Iris pigment epithelial cell (primary cell): ENCODE measurements at places on chromosomes 13 and 19.

DNA sequence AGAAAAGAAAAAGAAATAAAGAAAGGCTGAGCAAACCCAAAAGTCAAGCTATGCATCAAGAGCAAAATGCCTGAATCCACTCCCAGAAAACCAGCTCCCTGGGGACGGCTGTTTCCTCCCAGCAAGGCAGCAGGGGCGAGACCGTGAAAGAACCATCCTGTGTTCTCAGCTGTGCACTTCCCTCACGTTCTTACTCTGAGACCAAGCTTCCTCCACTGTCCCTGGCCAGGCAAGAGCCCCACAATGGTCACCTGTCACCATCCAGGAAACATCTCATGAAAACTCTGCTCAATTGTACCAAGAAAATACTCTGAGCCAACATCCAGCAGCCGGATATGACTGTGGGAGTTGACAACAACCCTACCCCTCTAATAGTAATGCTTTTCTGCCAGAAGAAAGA is 22.9 kb downstream of the RAB20 start:
- no peak for DNase-seq

GRCh38 chr19:30255791-30256495 is 116.2 kb upstream of the ZNF536 start:
- no peak for DNase-seq

- peak; percentile 28 for DNase-seq
Measured at GRCh38 chr13:49939321-49939720, 3.2 kb upstream of the SPRYD7 start.

GRCh38 chr19:11699931-11700794 is 38.6 kb downstream of the ZNF823 start:
- DNase-seq = peak; percentile 42

GRCh38 chr13:24747248-24748060 is 16.5 kb upstream of the RNF17 start:
- DNase-seq = peak; percentile 40

DNA sequence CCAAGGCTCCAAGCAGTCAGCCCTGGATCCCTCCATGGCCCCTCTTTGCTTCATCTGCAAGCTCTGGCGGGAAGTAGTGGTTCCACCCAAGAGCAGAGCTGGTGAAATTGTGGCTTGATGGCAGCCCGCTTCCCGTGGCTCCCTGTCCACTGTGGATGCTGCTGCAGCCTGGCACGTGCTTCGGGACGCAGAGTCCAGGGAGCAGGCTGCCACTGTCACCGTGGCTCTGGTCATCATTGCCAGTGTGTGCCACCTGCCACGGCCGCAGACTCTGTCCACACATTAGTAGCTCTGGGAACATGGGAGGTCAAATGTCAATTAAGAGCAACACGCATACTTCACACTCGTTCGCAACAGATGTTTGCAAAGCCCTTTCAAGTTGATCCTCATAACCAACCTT is 40.8 kb upstream of the RNF17 start:
- DNase-seq = no peak

DNA sequence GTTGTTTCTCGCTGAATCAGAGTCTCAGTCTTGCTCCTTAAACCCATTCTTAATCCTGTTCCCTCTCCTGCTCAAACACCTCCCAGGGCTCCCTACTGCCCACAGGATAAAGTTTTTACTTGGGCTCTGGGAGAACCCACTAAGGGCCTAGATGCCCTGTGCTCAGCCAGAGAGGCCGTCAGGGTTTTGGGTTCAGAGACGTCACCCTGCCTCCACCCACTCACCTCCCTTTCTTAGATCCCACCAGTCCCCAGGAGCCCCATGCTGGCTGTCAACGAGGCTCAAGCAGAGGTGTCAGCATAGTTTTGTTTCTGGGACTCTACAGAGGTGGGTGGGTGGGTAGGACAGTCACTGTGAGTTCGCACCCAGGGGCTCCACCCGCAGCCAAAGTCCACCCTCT is 15.5 kb upstream of the CYP4F2 start:
- DNase-seq = no peak

DNA sequence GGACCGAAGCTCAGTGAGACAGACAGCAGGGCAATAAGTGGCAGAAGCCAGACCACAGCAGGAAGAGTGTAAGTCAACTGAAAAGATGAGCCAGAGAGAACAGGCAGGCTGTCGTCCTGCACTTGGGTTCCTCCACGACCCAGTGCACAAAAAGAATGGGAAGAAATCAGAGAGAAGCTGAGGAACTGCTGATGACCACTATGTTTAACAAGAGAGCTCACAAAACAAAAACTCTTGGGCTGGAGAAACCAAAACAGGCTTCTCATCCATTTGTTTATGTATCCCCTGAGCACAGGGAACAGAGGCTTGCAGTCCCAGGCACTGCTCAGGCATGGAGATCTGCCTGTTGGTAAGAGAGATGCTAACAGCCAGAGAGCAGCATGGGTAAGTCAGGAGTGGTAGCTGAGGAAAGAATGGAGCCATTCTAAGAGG is 14.0 kb downstream of the AKAP8L start:
- no peak for DNase-seq

GRCh38 chr13:93535251-93535650 is 308.6 kb downstream of the GPC6 start:
- peak; percentile 56 for DNase-seq

GRCh38 chr19:47389150-47389556 is 30.2 kb downstream of the MEIS3 start:
- DNase-seq = no peak

DNA sequence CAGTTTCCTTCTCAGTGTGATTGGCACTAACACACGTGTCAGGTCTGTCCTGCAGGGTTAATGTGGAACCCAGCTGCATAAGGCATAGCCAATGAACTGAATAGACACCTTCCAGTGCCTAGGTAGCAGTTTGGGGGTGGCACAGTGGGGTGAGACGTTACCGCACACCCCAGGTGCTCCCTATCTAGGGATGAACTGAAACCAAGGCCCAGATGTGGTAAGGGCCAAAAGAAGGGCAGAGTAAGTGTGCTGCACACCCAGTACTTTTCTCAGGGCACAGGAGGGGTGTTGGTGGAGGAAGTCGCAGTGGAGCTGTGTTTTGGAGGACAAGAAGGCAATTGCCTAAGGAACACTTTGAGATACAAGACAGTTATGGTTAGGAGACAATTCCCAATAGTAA is 317.9 kb upstream of the TSHZ3 start:
- no peak for DNase-seq

DNA sequence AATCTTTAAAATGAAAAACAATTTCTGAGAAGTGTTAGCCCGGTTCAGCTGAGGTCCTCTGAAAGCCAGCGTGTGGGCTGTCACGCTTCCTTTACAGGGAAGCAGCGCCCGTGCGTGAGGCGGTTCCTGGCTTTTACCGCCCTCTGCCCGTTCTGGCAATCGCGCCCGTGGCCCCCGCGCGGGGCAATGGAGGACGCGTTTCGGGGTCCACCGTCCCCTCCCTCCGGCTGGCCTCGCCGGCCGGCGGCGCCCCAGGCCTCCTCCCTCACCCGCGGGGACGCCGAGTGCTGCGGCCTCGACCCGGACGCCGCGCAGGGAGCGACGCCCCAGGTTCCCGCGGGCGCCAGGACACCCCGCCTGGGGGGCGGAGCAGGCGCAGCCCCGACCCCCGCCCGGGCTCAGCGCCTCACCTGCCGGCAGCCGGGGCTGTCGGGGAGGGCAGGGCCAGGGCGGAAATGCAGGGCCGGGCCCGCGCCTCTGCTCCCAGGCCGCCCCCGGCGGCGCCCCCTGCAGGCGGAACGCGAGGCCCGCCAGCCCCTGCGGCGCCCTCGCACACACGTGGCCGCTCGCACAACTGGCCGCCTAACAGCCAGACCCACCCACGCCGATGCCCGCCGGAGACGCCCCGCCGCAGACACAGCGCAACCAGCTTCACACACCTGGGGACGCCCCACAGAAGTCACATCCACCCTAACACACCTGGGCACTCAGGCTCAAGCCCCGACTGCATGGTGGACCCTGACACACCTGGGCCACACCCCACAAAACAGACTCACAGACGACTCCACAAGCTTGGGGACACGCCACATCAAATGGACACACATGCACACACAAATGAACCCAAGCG is at the start of gene GGACT:
Gene GGACT (minus strand): TSS at position 459 of the 847 bp plus-strand sequence. CDS start 56,198 bp downstream, outside the sequence.
- peak; percentile 52 for DNase-seq

DNA sequence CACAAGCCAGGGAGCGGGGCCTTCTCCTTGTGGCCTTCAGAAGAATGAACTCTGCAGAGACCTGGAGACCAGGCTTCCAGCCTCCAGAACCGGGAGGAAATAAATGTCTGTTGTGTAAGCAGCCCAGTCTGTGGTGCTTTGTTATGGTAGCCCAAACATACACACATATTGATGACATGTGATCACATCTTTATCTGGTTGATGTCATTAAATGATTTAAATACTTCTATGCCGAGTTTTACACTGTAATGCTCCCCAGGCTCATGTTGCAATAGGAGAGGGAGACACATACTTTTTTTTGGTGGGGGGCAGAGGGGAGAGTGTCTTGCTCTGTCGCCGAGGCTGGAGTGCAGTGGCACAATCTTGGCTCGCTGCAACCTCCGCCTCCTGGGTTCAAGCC is 188.0 kb upstream of the IRS2 start:
- peak; percentile 47 for DNase-seq

DNA sequence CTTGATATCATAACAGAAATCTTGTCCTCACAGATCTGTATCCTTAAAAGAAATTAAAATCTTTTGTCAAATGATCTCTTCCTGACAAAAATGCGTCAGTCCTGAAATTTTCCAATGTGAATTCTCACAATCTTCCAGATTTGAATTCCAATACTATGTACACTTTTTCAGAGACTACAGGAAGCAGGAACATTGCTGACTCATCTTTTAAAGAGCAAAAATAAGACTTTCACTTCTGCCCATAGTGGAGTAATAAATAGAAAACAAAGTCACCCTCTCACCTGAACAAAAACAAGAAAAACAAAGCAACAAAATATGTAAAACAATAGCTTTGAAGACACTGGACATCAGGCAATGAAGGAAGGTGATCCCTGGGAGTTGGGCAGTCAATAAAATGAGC is 167.0 kb upstream of the IPO5 start:
- peak; percentile 21 for DNase-seq

GRCh38 chr19:4199699-4200293 is 17.3 kb downstream of the ANKRD24 start:
- no peak for DNase-seq

DNA sequence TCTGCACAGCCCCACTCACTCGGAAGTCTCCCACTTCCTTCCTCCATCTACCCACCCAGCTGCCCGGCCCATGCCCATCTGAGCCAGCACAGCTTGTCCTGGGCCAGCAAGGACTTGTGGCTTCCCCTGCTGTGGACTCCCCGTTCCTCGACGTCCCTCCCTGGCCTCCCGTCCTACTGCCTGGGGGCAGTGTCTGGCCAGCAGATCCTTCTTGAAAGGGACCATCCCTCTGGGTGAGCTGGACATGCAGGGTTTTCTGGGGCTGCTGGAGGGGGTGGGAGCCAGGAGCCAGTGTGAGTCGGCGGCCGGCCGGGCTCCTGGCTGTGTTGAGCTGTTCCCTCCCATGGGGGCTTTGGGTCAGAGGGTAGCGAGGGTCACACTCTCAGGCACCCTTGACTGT is 26.7 kb downstream of the CRTC1 start:
- DNase-seq = no peak

DNA sequence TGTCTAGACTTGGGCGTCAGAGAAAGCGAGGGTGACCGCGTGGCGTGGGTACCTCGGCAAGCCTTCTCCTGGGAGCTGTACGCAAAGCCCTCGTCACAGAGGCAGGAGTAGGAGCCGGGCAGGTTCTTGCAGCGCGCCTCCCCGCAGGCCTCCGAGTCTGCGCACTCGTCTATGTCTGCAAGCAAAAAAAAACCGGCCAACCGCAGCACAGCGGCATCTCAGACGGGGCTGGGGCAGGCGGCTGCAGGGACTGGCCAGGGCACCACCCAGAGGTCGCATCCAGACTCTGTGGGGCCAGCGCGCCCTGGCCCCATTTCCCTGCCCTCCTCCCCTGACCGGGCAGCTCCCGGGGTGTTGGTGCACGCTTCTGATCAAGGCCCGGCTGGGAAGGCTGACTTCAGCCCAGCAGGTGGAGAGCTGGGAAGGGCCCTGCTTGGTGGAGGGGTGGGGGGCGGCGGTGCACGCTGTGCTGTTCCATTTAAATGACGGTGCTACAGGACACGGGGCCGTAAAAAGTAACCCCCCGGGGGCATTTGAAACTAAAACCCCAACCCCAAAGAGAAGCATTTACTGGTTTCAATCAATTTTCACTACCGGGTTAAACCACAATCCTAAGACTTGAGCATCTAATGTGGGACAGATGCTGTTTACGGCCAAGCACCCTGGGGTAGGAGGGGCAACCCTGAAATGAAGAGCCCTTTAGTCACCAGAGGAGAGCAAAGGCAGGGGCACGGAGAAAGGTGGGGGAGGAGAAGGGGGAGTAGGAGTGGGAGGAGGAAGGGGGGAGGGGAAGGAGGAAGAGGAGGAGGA is 28.2 kb downstream of the GAS6 start:
- DNase-seq = peak; percentile 70

DNA sequence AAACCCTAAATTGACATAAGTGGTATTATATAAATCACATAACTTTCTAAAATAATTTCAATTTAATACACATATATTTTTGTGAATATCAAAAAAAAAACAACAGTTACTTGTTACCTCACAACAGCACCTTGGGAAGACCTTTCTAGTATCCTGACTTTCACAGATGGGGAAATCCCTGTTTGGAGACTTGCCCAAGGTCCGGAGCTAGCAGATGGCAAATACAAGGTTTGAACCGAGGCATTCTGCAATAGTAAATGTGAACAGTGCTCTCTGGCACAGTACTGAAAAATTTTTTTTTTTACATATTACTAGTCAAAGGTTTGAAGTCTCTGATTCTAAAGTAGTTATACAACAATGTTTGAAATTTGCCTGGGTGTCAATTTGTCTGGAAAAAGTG is 104.5 kb downstream of the SUCLA2 start:
- no peak for DNase-seq

- DNase-seq = no peak
Measured at GRCh38 chr13:100528820-100529219, 59.8 kb downstream of the GGACT start.

DNA sequence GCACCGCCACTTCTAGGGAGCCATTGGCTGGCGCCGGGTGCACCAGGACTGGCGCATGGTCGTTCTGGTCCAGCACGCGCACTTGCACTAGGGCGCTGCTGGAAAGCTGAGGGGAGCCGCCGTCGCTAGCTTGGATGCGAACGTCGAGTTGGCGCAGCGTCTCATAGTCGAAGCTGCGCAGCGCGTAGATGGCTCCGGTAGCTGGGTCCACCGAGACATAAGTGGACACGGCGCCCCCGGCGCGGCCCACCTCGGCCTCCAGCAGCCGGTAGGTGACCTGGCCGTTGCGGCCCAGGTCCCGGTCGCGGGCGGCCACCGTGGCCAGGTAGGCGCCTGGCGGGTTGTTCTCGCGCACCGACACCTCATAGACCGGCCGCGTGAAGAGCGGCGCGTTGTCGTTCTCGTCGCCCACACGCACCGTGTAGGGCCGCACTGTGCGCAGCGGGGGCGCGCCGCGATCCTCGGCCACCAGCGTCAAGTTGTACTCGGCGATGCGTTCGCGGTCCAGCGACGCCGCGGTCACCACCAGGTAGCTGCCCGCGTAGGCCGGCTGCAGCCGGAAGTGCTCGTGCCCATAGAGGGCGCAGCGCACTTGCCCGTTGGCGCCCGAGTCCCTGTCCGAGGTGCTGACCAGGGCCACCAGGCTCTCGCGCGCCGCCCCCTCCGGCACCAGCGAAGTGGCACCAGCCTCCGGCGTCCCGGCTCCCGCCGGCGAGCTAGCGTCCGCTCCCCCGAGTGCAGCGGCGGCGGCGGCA is 1.7 kb downstream of the PCDH8 start:
- DNase-seq = peak; percentile 10

- DNase-seq = peak; percentile 91
Measured at GRCh38 chr19:2186071-2186846, 22.5 kb downstream of the DOT1L start.
